ENCODE measurements at places on chromosomes 1 and 21.

DNA sequence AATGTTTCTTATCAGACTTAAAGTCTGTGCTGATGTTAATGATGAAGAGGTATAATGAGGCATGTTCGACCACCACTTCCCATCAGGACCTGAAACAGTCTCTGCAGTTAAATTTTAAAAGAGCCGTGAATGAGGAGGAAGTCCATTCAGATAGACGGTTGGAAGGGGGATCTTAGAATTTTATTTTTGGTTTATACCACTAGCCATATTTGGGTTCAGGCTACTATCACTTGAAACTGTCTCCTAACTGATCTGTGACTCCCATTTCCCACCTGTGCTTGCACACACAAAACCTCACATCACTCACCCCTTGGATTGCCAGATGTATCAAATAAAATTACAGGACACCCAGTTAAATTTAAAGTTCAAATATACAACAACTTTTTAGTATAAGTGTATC lies 9.9 kb upstream of the ANKRD13C start:
- DNase-seq: no peak

DNA sequence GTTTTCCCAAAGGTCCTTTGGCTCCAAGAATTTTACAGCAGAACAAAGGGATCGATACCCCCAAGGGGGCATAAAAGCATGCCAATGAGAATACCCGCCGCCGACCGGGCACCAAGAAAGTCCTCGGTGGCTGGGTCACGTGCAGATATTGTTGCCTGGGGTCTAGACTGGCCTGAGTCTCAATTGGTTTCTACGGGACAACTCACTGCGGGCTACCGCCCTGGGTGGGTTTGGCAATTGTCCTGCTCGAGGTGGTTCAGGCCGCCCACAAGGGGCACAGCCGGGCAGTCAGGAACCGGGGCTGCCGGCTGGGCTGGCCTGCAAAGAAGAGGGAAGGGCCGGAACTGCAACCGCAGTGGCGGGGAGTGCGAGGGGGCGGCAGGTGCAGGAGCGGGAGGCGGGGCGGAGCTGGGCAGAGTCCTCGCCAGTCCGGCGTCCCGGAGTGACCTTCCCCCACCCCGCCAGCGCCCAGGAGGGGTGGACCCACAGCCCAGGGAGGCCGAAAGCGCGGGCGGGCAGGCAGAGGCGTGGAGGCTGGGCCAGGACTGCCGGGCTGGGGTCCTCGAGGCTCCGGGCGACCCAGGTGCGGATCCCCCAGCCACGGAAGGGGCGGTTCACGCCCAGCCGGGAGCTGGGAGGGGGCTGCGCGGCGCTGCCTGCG lies 926 bp upstream of the ATP1B1 start:
- no peak for DNase-seq

DNA sequence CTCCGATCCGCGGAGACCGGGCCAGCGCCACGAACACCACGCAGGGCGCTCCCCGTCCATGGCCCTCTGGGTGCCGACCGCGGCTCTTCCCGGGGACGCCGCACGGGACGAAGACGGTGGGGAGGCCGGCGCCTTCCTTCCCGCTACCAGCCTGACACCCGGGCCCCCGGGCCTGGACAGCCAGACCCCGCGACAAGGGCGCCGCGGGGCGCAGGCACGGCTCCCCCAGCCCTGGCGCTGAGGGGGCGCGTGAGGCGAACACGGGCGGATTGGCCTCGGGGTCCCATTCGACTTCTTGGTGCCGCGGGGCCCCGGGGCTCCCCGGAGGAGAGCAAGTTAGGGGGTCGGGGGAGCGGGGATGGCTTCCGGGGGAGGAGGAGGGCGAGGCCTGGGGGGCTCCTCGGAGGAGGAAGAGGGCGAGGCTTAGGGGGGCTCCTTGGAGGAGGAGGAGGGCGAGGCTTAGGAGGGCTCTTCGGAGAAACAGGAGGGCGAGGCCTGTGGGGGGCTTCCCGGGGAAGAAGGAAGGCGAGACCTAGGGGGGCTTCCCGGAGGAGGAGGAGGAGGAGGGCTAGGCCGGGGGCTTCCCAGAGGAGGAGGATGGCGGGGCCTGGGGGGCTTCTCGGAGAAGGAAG lies 537 bp upstream of the KLHL17 start:
- DNase-seq: no peak

GRCh38 chr21:35172231-35172630 lies 123.1 kb upstream of the RUNX1 start:
- DNase-seq: no peak

DNA sequence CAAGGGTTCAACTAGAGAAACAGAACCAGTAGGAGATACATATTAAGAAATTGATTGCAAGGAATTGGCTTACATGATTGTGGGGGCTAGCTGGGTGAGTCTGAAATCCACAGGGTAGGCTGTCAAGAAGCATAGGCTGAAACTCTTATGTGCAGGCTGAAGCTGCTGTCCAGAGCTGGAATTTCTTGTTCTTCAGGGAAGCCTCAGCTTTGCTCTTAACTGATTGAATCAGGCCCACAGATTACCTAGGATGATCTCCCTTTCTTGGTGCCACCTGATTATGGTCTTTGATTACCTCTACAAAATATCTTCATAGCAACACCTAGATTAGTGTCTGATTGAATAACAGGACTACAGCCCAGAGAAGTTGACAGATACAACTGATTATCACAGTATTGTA lies 22.5 kb upstream of the FRRS1 start:
- DNase-seq: no peak

DNA sequence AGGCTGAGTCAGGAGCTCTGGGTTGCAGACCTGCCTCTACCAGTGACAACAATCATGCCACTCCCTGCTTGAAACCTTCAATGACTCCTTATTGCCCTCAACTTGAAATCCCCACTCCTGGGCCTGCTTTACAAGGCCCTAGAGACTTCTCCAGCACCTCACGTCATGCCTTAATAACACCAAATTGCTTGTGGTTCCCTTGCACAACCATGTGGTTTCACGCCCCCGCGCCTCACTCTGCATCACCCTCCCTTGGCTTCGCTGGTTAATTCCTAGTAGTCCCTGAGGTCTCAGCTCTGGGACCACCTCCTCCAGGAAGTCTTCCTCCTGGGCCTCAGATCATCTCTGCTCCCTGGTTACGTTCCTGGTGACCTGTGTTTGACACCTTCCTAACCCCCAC lies 33.0 kb downstream of the EPHA2 start:
- peak; percentile 87 for DNase-seq

- peak; percentile 14 for DNase-seq
Observed at GRCh38 chr1:207847116-207847515, 63.8 kb downstream of the CD34 start.

DNA sequence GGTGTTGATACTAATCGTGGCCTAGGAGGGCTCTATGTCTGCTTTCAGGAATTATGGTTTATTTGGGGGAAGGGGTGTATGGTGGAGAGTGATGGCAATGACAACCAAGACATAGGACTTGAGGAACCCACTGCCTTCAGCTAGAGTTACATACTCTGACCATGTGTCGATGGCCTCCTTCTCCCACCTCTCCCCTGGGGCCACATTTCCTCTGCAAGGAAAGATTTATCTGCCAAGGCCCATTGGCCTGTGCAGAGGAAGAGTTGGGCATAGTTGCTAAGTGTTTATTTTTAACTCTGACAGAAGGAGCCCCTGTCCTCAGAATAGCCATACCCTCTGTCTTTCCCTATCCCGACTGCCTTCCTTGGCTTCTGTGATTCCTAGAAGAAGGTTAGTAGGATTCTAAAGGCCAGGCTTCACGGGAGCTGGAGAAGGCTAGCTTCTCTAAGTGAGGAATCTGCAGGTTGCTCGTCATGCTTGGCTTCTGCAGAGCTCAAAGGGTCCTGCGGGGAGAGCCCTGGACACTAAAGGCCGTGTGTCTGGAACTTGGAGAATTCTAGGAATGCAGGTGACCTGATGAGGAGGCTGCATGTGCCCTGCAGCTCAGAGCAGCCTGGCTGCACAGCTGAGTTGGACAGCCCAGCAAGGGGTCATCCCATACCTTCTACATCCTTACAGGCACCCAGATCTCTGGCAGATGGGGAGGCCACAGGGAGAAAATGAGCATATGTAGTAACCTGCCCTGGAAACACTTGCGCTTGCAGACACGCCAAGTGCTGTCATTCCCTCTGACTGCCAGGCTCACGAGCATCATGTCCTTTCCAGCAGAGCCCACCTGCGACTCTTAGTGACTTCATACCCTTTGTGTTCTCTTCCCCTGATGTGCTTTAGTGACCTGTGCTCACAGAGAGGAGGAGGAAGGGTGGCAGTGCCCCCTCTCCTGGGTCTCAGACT lies 9.7 kb downstream of the MAPKAPK2 start:
- DNase-seq: no peak

DNA sequence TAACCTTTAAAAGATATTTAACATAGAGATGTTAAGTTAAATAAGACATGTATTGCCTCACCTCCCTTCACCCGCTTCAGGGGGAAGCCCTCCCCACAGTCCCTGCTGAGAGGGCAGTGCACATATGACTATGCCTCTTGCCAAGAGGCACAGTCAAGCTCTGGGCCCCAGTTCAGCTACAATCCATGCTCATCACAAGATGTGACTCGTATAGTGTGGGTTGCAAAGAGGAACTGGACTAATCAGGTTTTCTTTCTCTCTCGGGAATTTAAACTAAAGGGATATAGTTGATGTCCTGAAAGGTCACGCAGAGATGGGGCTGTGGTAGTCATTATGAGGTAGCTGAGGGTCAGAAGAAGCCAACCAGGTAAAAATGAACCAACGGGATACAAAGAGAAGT lies 35.6 kb downstream of the LYST start:
- peak; percentile 60 for DNase-seq

- DNase-seq: no peak
Observed at GRCh38 chr1:99315305-99315704, 51.0 kb downstream of the PLPPR4 start.

DNA sequence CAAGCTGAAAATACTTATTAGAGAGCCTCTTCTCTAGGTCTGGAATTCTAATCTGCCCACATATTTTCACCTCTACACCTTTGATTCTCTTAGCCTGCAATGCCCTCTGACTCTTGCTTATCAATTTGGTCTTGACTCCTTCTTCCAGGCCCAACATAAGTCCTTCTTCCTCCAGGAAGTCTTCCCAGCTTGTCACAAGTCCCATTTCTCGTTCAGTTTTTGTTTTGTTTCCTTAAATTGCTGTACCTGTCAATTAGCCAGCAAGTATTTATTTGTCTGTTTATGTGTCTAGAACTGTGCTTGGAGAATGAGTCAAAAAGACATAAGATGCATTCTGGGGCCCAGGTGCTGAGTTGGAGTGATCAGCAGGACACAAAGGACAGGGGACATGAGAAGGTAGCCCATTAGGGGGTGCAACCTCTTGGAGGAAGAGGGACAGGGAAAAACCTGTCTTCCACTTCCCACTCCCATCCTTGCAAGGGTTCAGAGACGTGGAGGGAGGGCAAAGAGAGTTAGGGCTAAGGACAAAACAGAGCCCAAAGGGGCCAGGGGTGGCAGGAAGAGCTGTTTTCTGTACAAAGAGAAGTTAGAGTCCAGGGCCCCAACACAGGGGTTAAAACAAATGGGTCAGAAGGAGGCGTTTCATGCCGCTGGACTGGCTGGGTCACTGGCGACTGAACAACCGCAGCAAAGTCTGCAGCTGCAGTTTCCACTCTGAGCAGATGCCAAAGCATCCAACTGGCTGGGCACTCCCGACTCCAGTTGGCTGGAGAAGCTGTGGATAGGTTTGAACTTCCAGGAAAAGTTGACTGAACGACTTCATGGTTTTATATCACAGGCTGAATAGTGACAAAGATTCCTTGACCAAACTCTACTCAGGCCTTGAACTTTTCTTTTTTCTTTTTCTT lies 10.7 kb upstream of the CNR2 start:
- DNase-seq: no peak

DNA sequence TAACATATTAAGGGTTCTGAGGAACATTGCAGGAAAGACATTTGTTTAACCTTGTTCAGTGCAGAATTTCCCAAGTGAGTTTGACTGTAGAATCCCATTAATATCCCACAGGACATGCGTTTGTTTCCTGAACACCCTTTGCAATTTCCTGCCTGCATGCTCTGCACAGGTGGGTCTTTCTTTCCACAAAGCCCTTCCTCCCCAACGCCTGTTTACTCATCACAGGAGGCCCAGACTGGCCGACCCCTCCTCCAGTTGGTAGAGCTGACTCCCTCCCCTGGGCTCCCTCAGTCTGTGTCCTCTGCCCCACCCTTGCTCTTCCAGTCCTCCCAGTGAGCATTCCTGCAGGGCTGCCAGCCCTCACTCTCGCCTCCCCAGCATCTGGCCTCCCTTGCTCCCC lies 47.5 kb upstream of the CTPS1 start:
- no peak for DNase-seq

DNA sequence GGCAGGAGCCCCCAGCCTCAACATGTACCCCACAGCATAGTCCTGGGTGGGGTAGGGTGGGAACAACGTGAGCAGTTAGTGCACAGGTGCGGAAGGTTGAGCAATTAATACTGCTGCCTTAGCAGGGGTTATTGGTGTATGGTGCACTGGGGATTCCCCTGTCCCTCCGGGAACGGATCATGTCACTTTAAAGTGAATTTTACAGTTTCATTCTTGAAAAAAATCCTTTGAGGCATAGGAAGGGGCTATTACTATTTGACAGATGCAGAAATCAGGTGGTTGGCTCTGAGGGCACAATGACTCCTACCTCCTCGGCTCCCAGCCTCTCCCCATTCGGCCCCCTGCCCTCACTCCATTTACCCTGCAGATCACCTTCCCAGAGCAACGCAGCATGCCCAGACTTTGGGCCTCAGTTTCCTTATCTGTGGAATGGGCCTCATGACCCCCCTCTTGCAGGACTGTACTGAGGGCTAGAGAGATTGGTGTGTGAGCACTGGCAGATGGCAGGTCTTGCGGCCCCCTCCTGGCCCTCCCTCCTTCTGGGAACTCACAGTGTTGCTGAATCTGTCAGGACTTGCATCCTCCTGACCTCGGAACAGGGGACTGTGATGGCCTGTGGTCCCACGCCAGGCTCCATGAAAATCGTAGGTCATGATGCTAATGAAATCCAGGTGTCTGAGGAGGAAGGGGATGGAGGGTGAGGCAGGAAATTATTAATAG lies 5.1 kb upstream of the MYBPH start:
- DNase-seq: no peak

DNA sequence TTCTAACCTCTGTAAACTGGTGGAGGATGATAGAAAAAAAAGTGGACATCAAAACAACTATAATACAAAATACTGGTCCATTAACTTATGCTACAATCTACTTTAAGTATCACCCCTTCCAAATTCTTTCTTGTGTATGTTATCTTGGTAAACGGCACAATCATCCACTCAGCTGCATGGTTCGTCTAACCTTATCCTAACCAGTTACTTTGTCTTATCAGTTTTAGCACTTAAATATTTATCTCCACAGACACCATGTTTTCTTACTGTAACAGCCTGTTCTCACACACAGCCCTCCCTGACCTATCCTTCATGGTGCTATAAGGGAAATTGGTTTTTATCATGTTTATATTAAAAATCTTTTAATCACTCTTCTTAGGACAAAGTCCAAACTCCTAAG lies 157.2 kb downstream of the PTGER3 start:
- DNase-seq: no peak

- peak; percentile 80 for DNase-seq
Observed at GRCh38 chr1:103283841-103284669, 175.7 kb upstream of the COL11A1 start.

Measured in fibroblast of upper back skin (primary cell).